GM12878 (cell line): ENCODE measurements at places on chromosomes 2 and 18. TPM values are rescaled to one million over a fixed set of nuclear protein-coding genes. Genes with fewer than 3 reads are reported as not detected.

LRRC30 gene
- not detected in 2 replicates for total RNA-seq

HOXD8 gene
- total RNA-seq: not detected in 2 replicates

FRZB gene
- not detected in 2 replicates for total RNA-seq

CDH7 gene
- not detected in 2 replicates for total RNA-seq

TMEM200C gene
- not detected in 2 replicates for total RNA-seq

IL1F10 gene
- not detected in 2 replicates for total RNA-seq

CD8B2 gene
- not detected in 2 replicates for total RNA-seq

GPBAR1 gene
- total RNA-seq: 0.13 and 0.36 TPM in 2 replicates

LANCL1 gene
- total RNA-seq: 30.9 and 33.4 TPM in 2 replicates

NEU2 gene
- not detected in 2 replicates for total RNA-seq

ATL2 gene
- total RNA-seq: 44.4 and 48.2 TPM in 2 replicates

SKOR2 gene
- total RNA-seq: not detected in 2 replicates

ALK gene
- not detected in 2 replicates for total RNA-seq

MC2R gene
- 0.15 TPM in 1 of 2 replicates, not detected in the other for total RNA-seq

ABCB11 gene
- not detected in 2 replicates for total RNA-seq

ALLC gene
- not detected in 2 replicates for total RNA-seq

ERICH2 gene
- total RNA-seq: not detected in 2 replicates

ITPRIPL1 gene
- total RNA-seq: 23.8 and 28.7 TPM in 2 replicates

CAB39 gene
- total RNA-seq: 76.0 and 78.6 TPM in 2 replicates

LMAN2L gene
- total RNA-seq: 5.7 and 5.8 TPM in 2 replicates

CD8A gene
- total RNA-seq: 0.13 and 0.15 TPM in 2 replicates

CPS1 gene
- total RNA-seq: 0.77 and 1.0 TPM in 2 replicates

CXCR1 gene
- not detected in 2 replicates for total RNA-seq

PSMA8 gene
- not detected in 2 replicates for total RNA-seq

RESP18 gene
- not detected in 2 replicates for total RNA-seq

SRD5A2 gene
- total RNA-seq: not detected in 2 replicates

CKAP2L gene
- total RNA-seq: 20.7 and 23.7 TPM in 2 replicates

ZNF236 gene
- 14.4 and 15.0 TPM in 2 replicates for total RNA-seq

SIX3 gene
- total RNA-seq: 0.21 and 0.26 TPM in 2 replicates

PROKR1 gene
- total RNA-seq: not detected in 2 replicates

SERPINB10 gene
- total RNA-seq: 17.5 and 21.6 TPM in 2 replicates

SLC5A7 gene
- not detected in 2 replicates for total RNA-seq

ALPI gene
- not detected in 2 replicates for total RNA-seq

SCTR gene
- total RNA-seq: not detected in 2 replicates

TRIM43 gene
- not detected in 2 replicates for total RNA-seq

ACVR2A gene
- total RNA-seq: 1.7 and 2.3 TPM in 2 replicates

ZSWIM2 gene
- not detected in 2 replicates for total RNA-seq

HAAO gene
- total RNA-seq: 41.6 and 49.5 TPM in 2 replicates

KYNU gene
- total RNA-seq: 36.8 and 38.6 TPM in 2 replicates

CRIM1 gene
- 6.5 and 7.0 TPM in 2 replicates for total RNA-seq

LRP1B gene
- total RNA-seq: 0.03 TPM in 1 of 2 replicates, not detected in the other

MAL gene
- total RNA-seq: 1.2 and 1.8 TPM in 2 replicates

CAVIN2 gene
- 0.11 TPM in 1 of 2 replicates, not detected in the other for total RNA-seq

TEKT4 gene
- 0.13 TPM in 1 of 2 replicates, not detected in the other for total RNA-seq

MLPH gene
- total RNA-seq: 0.40 and 0.85 TPM in 2 replicates

EGR4 gene
- 0.16 TPM in 1 of 2 replicates, not detected in the other for total RNA-seq

SAG gene
- total RNA-seq: 0.69 TPM in 1 of 2 replicates, not detected in the other

COL4A3 gene
- total RNA-seq: 4.3 and 5.3 TPM in 2 replicates

ICA1L gene
- total RNA-seq: 2.8 and 5.1 TPM in 2 replicates

SCN2A gene
- total RNA-seq: not detected in 2 replicates

DOK6 gene
- not detected in 2 replicates for total RNA-seq
